ENCODE measurements at places on chromosomes 6 and 20. TPM values are rescaled to one million over a fixed set of nuclear protein-coding genes. Genes with fewer than 3 reads are reported as not detected.

Gene PGC
- not detected for total RNA-seq

Gene SLC35F1
- 0.06 TPM for total RNA-seq

Gene CST4
- total RNA-seq = not detected

Gene CGAS
- 4.9 TPM for total RNA-seq

Gene HNF4A
- 15.4 TPM for total RNA-seq

Gene GID8
- 20.4 TPM for total RNA-seq

Gene TUBB1
- total RNA-seq = not detected

Gene DEFB132
- total RNA-seq = not detected

Gene R3HDML
- total RNA-seq = 0.75 TPM

Gene OR2J3
- not detected for total RNA-seq

Gene MAS1
- not detected for total RNA-seq

Gene BMP5
- not detected for total RNA-seq

Gene COL19A1
- not detected for total RNA-seq

Gene HLA-DQB2
- not detected for total RNA-seq

Gene FAXC
- 7.4 TPM for total RNA-seq

Gene CASP8AP2
- total RNA-seq = 6.3 TPM

Gene TRIM40
- not detected for total RNA-seq

Gene GRM1
- 0.02 TPM for total RNA-seq
